ENCODE measurements at places on chromosomes 12 and 14.

- no peak for DNase-seq
Measured at GRCh38 chr14:35347323-35348043, 55.3 kb downstream of the PSMA6 start.

DNA sequence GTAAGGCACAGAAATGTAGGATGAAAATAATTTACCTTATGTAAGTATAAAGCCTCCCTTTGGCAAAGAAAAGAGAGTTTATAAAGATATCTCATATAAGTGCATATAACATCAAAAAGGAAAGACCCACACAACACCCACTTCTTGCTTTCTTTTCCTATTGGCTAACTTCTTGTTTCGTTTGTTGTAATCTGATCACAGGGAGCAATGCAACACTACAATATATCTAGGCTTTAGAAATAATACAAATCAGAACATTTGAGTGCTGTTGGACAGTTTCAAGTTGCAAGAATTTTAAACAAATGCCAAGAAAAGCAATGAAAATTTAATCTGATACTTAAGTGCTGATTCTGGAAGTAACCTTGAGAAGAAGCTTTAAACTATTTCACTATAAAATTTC, 1.3 kb downstream of the FGD6 start:
- no peak for DNase-seq

- peak; percentile 66 for DNase-seq
Measured at GRCh38 chr14:102020058-102020971, 55.9 kb downstream of the DYNC1H1 start.

- no peak for DNase-seq
Measured at GRCh38 chr14:77612011-77612620, 4.3 kb downstream of the SPTLC2 start.

DNA sequence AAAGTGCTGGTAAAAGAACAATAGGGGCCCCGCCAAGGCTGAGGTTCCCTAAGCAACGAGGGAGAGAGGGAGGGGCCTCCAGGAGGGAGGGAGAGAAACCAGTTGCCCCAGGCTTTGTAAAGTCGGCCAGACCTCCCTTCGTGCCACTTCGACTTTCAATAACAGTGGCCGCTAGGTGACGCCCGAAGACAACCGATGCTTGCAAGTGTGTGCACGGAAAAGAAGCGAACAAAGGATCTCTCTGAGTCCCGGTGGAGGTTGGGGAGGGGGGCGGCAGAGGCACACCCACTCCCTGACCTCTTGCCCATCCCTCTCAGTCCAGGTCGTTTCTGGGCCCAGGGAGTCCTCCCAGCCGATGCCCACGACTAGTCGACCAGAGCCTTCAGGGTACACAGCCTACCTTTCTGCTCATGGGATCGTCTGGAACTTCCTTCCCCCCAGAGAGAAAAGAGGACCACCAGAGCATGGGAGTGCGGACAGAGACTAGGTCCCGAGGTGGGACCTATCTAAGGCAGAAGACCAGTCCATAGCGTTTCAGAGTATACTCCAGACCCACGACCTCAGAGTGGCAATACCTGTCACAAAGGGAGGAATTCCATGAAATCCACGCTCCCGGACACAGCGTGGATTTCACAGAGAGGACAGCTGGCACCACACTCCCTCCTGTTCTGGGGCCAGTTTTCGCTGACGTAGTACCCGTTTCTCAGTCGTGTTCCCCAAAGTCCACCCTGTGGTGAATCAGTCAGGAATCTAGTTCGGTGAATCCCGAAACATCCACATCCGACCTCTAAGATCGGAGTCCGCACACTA, 262.7 kb upstream of the ALG10B start:
- no peak for DNase-seq

- DNase-seq: no peak
Measured at GRCh38 chr12:129366656-129367055, 513.4 kb downstream of the GLT1D1 start.

DNA sequence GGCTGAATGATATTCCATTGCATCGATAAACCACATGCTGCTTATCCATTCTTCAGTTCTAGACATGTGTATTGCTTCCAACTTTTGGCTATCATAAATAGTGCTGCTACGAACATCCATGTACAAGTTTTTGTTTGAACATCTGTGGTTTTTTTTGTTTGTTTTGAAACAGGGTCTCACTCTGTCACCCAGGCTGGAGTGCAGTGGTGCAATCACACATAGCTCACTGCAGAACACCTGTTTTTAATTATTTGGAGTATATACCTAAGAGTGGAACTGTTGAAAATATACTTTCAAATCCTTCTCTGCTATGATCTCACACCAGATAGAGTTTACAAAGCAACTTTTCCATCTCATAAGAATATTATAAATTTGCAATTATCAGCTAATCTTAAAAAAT, 124.2 kb downstream of the TTC7B start:
- no peak for DNase-seq

DNA sequence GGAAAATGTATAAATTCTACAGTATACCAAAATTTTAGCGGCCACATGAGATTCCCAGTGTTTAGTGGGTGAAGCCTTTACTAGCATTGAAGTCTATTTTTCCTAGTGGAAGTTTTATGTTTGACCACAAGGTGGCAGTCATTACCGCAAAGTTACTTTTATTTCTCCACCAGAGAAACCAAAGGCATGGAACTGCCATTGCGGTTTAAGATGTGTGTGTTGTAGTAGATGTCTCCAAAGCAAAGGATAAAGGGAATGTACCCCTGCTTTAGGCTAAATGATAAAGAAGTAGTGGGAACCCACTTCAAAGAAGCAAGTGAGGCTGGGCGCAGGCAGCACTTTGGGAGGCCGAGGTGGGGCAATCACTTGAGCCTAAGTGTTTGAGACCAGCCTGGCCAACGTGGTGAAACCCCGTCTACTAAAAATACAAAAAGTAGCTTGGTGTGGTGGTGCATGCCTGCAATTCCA, 140.5 kb downstream of the PRKCH start:
- peak; percentile 59 for DNase-seq

DNA sequence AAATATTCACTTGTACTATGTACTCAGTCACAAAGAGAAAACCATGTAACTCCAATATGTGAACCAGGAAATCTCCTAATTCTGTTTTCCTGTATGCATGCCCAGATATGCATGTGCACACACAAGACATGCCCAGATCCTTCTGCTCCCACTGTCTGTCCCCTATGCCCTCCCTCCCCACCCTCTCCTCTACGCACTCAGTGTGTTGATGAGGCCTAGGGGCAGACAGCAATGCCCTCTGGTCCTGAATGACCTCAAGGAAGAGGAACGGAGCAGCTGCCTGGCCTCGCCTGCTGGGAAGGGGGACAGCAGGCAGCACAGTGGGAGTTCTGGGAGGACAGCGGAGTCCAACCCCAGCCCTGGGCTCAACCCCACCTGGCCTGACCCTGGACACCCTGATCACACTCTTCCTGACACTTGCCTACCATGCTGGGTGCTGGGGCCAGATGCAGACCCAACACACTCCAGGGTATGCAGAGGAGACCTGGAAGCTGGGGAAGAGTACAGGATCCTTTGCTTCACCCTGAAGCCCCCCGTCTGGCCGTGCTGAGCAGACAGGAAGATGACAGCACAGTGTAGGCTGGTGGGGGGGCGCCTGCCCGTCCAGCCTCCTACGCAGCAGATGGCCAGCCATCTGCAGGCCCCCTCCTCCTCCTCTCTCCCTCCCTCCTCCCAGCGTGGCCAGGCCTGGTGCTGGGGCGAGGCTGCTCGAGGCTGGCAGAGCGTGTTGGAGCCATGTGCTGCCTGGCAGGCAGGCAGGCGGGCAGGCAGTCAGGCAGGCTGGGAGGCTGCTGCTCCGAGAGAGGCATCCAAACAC, 106.6 kb upstream of the NCOR2 start:
- no peak for DNase-seq

DNA sequence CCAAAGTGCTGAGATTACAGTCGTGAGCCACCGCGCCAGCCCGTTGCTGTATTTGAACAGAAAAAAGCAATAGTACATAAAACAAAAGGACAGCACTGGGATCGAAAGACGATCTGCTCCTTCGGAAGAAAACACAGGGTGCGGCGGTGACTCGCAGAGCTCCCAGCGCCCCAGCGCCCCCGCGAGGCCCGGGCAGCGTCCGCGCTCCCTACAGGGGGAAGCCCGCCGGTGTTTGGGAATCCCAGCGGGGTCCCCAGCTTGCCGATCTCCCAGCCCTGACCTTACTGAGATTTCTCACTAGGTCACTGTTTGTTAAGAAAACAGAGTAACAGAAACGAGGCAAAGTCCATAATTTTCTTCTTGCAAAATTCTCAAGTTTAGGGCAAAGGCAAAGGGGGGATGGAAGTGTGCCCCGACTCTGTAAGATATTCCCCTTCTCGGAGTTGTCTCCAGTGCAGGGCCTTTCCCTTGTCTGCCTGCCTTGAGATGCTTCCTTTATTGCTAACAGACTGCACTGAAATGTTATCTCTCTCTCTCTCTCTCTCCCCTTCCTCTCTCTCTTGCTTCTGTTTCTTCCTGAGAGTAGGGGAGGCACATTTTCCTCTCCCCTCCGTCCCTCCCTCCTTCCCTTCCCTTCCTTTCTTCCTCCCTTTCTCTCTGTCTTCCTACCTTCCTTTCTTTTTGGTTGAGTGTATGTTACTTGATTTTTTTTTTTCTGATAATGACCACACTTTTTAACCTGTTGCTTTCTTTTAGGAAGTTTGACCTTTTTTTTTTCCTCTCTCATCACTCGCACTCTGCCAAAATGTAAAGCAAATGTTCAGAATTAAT, 91.9 kb downstream of the TMEM30B start:
- DNase-seq: no peak

- DNase-seq: no peak
Measured at GRCh38 chr14:79834868-79835267, 376.4 kb downstream of the DIO2 start.

DNA sequence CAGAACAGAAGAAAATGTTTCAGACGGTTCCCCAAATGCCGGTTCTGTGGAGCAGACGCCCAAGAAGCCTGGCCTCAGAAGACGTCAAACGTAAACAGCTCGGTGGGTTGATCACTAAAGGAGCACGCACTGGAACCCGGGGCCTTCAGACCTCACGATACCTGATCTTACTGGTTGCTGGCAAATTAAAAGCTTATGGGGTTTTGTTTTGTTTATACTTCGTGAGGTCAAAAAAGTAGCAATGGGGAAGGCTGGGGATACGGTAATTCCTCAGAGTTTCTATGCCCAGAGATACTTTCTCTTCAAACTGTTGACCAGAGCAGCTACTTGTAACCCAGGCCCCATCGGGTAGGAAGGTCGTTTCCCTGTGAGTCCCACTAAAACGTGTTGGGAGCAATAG, 1.7 kb downstream of the CDKN1B start:
- no peak for DNase-seq

DNA sequence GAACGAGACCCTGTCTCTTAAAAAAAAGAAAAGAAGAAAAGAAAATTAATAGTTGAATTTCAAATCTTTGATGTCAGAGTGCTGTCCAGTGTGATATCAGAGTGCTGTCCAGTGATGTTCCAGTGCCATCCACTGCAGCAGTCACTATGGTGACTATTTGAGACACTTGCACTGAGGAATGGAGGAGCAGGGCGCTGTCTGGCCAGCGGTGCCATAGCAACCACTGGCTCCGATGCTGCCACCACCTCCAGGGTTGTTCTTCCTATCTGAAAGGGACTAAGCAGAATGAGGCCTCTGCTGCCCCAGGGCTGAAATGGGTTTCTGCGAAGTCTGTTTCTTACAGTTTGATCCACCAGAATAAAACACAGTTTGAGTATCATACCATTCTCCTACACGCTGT, 272.9 kb downstream of the NUAK1 start:
- no peak for DNase-seq

DNA sequence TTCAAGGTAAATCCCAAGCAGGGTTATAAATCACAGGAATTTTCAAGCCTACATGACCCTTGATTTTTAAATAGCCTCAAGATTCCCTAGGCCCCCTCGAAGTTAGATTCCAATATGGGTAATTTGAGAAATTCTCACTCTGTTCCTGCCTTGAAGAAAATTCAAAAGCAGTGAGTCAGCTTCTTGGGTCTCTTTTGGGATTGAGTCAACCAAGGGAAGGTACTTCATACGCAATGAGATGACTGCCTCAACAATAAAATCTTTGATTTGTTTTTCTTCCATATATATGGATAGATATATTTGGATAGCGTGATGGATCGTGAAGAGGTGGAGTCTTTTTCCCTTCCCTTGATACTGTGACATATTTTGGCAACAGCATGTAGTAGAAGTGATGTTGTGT, 180.4 kb upstream of the ATP2B1 start:
- no peak for DNase-seq

Measured in GM04504 (cell line).